Chondrocyte (in vitro differentiated cells): ENCODE measurements at places on chromosomes 5 and 9.
A peak's percentile ranks its signal among the peaks of the same experiment; 100 is the strongest.

DNA sequence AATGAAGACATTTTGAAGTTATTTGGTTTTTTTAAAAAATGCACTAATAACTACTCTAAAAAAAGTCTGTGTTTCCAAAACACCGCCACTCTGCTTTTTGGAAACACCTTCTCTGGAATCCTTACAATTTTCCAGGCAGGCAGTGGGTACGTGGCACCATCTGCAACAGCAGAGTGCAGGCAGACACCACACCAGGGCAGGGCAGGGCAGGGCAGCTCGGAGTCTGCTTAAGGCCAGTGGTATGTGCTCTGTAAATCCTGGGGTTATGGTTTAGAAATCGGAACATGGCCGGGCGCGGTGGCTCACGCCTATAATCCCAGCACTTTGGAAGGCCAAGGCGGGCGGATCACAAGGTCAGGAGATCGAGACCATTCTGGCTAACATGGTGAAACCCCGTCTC, 97.6 kb downstream of the TLE1 start:
- no peak for DNase-seq

- peak; percentile 94 for DNase-seq
Observed at GRCh38 chr9:137311171-137311985, 9.3 kb upstream of the NRARP start.

GRCh38 chr9:86459191-86459590, 105.0 kb upstream of the TUT7 start:
- no peak for DNase-seq

GRCh38 chr5:154698763-154699162, 56.4 kb upstream of the LARP1 start:
- DNase-seq, result no peak

DNA sequence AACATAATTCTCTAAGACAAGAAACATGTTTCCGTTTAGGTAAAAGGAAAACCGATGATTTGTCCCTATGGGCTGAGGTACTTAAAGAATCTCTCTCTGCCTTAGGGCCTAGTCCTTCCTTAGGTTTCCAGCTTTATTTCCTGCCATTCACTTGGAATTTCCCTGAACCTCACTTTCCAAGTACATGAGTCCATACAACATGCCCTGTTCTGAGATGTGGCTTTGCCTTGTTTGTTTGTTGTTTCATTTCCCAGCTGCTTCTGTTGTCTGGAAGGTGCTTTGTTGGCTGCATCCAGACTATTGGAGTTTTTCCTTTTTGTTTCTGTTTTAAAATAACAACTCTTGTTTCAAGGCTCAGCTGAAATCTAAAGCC, 95.2 kb downstream of the ALDH1A1 start:
- DNase-seq, result no peak

- DNase-seq, result no peak
Observed at GRCh38 chr9:91047529-91047928, 245.9 kb downstream of the SYK start.

DNA sequence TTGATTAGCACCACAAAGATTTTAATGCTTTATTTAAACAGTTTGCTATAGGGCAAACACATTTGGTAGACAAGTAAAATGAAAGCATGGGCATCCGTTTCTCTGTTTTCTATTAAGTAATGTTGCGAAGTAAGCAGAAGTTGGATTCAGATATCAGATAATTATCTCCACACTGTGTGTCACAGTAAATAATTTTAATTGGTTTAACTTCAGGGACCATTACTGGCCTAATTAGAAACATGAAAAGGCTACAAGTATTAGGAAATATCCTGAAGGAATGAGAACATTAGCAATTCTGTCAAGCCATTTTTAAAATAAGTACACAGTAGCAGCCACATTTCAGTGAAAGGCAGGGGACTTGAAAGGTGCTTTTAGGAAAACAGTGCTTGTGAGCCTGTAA, 975.4 kb downstream of the NR2F1-AS1 start:
- DNase-seq, result no peak

DNA sequence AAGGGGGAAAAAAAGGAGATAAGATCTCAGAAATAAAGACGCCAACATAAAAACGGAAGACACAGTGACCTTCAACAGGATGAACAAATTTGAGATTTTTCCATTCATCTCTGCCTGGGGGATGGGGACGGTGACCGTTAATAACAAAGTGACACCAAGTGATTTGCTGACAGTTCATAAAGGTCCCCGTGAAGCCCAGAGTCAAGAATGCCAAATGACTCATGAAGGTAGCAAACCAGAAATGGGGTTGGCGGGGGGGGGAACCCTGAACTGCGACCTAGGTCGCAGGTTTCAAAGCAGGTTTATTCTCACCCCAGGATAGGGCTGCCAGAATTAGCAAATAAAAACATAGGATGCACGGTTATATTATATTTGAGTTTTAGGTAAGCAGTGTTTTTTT, 21.1 kb upstream of the SHB start:
- DNase-seq, result no peak

DNA sequence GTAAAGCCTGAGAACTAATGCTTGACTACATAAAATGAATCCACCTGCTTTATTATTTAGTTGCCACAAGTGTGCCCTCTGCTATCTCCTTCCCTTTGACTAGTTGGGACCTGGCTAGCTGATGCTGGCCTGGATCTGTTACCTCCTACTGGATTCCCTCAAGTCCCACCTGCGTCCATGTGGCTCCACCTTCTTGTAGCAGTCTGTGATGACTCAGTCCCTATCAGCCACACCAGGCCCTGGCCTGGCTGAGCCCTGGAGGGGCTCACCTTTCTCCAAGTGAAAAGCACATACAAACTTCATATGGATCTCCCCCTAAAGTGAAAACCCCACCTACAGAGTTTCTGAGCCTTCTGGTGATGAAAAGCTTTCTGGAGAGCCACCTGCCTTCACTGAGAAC, 611.4 kb downstream of the SEMA5A start:
- DNase-seq, result no peak

GRCh38 chr5:91026466-91026865, 356.7 kb downstream of the ARRDC3 start:
- no peak for DNase-seq

DNA sequence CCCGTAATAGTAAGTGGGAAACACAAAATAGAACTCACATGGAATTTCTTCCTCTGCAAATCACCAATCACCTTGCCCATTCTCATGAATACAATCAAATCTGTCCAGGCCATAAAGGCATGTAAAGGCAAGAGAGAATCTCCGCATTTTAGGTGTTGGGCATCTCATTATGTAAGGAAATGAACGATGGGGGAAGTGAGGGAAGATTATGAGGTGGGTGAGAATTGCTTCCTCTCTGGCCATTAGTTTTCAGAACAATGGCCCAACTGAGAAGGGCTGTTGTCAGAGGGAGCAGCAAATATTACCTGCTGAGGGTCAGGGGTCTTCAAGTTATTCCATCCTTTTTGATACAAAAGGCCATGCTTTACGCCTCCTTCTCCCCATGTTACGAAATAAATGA, 455.1 kb downstream of the ARHGEF28 start:
- no peak for DNase-seq

- DNase-seq, result no peak
Observed at GRCh38 chr5:96093890-96094381, 132.3 kb upstream of the ELL2 start.

- DNase-seq, result peak; percentile 20
Observed at GRCh38 chr9:30476826-30477225, 1907.6 kb upstream of the ACO1 start.

GRCh38 chr9:31894008-31894407, 490.4 kb upstream of the ACO1 start:
- DNase-seq, result no peak

DNA sequence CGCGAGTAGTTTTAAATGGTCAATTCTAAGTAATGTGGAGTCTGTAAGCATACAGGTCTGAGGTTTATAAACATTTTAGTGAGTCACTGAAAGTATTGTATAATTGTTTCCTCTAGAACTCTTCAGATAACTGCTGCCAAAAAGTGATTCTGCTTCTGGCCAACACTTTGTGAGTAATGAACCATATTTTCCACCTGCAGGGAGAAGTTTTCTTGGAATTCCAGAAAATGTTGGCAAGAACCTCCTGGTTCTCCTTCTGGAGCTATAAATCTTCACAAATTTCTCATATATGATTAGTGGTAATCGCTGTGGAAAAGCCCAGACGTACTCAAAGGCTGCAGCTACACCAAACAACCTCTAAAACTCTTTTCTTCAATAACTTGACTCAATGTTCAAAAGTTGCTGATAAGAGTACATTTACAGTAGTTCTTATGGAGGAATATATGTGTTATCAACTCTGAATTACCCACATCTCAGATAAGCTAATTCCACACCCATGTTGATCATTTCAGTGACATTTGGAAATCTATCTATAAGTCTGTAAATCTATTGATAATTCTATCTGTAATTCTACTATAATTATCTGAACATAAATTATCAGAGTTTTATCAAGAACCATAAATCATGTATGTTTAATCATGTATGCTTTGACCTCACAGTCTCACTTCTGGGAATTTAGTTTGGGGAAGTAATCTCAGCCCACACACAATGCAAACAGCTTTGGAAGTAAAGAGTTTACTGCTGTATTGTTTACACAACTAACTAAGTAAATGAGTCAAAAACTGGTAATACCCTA, 74.1 kb downstream of the FNBP1 start:
- DNase-seq, result no peak

DNA sequence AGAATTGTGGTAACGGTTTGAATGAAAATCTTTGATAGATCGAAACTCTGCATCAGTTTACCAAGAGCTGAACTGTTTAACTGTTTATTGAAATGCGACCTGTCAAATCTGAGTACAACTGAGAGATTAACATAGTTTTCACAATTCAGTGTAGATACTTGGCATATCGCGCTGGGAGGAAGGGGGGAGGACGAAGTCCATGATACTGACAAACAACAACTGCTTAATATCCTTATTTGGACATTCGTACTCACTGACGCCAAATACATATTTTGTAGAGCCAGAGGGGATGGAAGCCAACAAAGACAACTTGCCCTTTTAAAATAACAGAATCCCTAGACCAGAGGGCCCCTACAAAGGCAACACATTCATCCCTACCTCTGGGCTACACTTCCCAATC, 93.2 kb downstream of the GLIS3 start:
- no peak for DNase-seq

- DNase-seq, result no peak
Observed at GRCh38 chr5:15013654-15014463, 142.3 kb upstream of the ANKH start.

DNA sequence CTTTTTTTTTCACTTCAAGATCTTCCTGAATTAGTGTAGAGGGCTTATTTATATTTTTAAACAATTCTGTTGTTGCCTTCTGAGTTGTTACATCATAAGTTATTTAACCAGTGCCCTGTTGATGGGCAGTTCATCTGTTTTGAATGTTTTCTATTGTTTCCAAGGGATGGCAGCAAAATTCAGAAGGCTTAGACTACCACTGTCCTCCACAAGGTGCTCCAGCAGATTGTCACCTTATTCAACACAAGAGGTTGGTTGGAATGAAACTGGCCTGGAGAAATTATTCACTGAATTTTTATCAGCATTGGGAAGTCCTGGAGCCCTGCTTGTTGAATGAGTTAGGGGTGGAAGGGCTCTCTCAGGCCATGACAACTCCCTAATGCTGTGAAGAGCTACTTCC, 1.3 kb upstream of the KLHL9 start:
- DNase-seq, result no peak
